Neural progenitor cell (in vitro differentiated cells): ENCODE measurements at places on chromosomes 7 and 10. TPM values are rescaled to one million over a fixed set of nuclear protein-coding genes. Genes with fewer than 3 reads are reported as not detected.

Gene HOXA11
- not detected in 2 replicates for total RNA-seq

Gene PTF1A
- not detected in 2 replicates for total RNA-seq

GRCh38 chr7:51023547-51023946 lies 240.9 kb upstream of the GRB10 start:
- no peak for DNase-seq

DNA sequence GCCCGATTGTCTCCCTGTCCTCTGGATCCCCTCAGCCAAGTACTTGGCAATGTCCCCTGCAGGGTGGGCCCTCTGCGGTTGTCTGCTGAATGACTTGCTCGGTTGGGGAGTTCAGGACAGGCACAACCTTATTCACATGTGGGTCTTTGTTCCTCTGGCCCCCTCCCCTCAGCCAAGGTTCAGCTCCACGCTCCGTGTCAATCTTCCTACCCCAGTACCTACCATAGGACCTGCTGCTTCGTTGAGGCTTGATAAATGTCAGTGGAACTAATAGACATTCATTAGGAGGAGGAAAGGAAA lies 7.1 kb downstream of the CPA5 start:
- DNase-seq, result peak; percentile 15

Gene MRPL43
- total RNA-seq, result 24.5 and 55.8 TPM in 2 replicates

GRCh38 chr7:149846436-149847046 lies 8.4 kb downstream of the ZNF862 start:
- no peak for DNase-seq

GRCh38 chr7:156156734-156157408 lies 344.6 kb upstream of the SHH start:
- DNase-seq, result peak; percentile 76

Gene MKI67
- total RNA-seq, result 65.8 and 71.3 TPM in 2 replicates
